ENCODE measurements at places on chromosomes 12 and 14. TPM values are rescaled to one million over a fixed set of nuclear protein-coding genes. Genes with fewer than 3 reads are reported as not detected.

DNA sequence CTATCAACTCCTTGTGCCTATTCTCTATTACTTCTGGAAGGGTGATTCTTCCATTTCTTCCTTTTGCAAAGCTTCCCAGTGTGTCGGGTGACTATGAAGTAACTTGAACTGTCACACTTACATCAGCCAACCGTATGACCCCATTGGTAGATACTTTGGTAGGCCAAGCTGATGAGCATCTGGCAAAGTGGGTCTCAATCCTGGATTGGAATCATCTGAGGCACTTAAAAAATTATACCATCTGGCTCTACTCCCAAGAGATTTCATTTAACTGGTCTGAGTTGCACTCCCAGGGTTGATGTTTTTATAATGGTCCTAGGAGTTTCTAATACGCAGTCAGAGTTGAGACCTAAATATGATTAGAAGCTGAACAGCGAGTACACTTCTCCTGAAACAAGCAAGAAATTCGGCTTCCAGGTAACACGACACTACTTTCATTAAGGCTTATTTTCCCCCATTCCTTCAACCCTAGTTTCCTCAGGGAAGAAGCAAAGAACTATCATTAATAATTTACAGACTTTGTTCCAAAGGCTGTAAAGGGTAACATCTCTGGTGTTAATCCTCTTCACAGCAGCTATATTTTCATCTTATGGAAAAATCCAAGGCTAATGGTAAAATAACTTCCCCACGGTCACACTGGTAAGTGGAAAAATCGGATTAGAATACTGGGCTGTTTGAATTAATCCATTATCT lies 76.8 kb downstream of the PDE6H start:
- no peak overlapping the region for H3K27ac ChIP-seq
- no peak for DNase-seq
- no peaks in the 10 kb centered on the region for H3K36me3 ChIP-seq
- H3K4me3 ChIP-seq, result no peak overlapping the region
- H3K27me3 ChIP-seq, result no peaks in the 10 kb centered on the region

GRCh38 chr12:104620837-104621531 lies 164.2 kb downstream of the CHST11 start:
- no peaks in the 10 kb centered on the region for H3K27me3 ChIP-seq
- DNase-seq, result no peak
- H3K4me1 ChIP-seq, result peaks cover 7% of the 10 kb centered on the region

GRCh38 chr12:39919790-39920189 lies 186.1 kb downstream of the SLC2A13 start:
- no peaks in the 10 kb centered on the region for H3K27me3 ChIP-seq
- H3K4me1 ChIP-seq, result no peaks in the 10 kb centered on the region
- no peak for DNase-seq
- H3K36me3 ChIP-seq, result no peaks in the 10 kb centered on the region
- no peak overlapping the region for H3K4me3 ChIP-seq

The NTN4 gene
- total RNA-seq, result 34.2 TPM

DNA sequence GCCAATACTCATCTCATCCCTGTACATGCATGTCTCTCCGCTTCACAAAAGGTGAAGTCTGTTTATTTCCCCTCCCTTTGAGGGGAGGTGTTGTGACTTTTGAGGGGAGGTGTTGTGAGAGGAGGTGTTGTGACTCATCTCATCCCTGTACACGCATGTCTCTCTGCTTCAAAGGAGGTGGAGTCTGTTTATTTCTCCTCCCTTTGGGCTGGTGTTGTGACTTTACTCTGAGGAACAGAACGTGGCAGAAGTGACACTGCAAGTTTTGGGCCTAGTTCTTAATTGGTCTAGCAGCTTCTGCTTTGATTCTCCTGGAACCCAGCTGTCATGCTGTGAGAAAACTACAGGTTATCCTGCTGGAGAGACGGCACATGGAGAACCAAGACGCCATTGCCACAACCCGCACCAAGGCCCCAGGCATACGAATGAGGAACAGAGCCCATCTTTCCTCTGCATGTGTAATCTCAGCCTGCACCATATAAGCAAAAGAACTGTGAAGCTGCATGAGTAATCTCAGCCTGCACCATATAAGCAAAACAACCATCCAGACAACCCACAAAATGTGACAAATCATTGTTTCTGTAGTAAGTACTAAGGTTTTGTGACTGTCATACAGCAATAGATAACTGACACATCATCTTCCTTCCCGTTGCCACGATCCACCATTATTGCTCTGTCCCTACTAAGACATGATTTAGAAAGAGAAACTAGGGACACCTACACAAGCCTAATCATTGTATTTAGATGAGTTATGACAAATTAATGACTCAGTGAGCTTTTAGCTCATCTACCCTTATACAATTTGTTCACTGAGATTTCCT lies 30.0 kb downstream of the GALNT4 start:
- DNase-seq, result no peak
- no peak overlapping the region for H3K27ac ChIP-seq
- H3K4me3 ChIP-seq, result no peak overlapping the region
- no peaks in the 10 kb centered on the region for H3K36me3 ChIP-seq
- H3K4me1 ChIP-seq, result no peaks in the 10 kb centered on the region
- no peaks in the 10 kb centered on the region for H3K27me3 ChIP-seq

The C12orf54 gene
- total RNA-seq, result 0.76 TPM

The ENO2 gene
- total RNA-seq, result 53.6 TPM

DNA sequence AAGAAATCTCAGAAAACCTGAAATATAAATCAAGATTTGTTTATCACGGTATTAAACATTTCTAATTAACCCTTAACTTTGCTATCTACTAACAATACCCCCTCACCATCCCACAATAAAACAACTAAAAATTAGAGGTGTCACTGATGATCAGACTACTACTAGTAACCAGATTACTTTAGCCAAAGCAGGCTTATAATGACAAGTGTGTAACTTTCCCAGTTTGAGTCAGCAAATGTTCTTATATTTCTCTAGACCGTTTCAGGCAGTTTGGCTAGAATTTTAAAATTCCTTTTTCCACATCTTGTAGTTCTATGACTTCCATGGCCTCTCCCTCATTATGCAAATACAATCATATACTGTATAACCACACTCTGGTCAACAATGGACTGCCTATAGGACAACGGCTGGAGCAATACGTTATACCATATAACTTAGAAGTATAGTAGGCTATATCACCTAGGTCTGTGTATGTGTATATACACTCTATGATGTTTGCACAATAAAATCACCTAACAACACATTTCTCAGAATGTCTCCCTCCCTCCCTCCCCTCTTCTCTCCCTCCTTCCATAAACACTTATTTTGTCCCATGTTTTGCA lies 102.1 kb downstream of the DENND5B start:
- peaks cover 19% of the 10 kb centered on the region for H3K4me1 ChIP-seq
- no peaks in the 10 kb centered on the region for H3K27me3 ChIP-seq
- H3K4me3 ChIP-seq, result no peak overlapping the region
- no peaks in the 10 kb centered on the region for H3K36me3 ChIP-seq

GRCh38 chr12:78034025-78034424 lies 203.3 kb downstream of the NAV3 start:
- H3K4me1 ChIP-seq, result no peaks in the 10 kb centered on the region
- H3K27me3 ChIP-seq, result no peaks in the 10 kb centered on the region
- H3K27ac ChIP-seq, result peak overlapping the region; percentile 3
- DNase-seq, result no peak

DNA sequence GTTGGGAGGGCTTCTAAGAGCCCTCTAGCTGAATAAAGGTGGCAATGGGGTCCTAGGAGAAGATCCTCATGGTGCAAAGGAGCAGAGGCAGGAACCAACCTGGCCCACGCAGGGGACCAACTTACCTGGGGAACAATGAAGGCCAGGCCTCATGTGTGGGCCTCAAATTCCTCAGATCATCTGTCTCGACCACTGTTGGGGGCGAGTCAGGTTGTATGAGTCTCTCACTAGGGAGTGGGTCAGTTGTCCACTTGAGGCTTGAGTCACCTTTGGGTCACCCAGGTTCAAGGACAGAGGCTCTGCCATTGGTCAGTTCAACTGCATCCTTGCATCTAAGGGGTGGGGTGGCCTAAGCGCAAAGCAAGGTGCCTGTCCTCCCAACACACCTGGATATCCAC lies 43.7 kb upstream of the BDKRB2 start:
- DNase-seq, result peak; percentile 42
- no peaks in the 10 kb centered on the region for H3K36me3 ChIP-seq
- no peak overlapping the region for H3K27ac ChIP-seq
- no peak overlapping the region for H3K4me3 ChIP-seq

Data from adrenal gland (tissue), 19 donors.